Spinal cord (tissue), 10 donors: ENCODE measurements at places on chromosomes 1 and 21.
A peak's percentile ranks its signal among the peaks of the same experiment; 100 is the strongest.

DNA sequence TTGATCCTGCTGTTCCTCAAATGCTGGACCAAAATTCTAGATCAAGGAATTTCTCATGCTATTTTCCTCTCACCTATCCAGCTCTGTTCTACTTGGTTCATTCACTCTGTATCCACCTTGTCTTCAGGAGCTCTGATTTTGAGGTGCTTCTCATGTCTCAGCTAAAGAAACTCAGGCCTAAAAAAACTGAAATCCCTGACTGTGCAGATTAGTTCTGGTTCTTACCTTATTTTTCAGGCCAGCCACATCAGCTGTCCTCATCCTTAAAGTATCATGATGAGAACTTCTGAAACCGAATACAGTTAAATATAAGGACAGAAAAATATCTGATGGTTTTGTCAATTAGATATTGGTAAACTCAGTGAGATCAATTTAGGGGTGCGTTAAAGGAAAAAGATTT is 27.8 kb upstream of the DR1 start:
- no peak for DNase-seq

GRCh38 chr21:33255404-33255803 is 10.8 kb upstream of the IL10RB start:
- DNase-seq, result no peak

- no peak for DNase-seq
Measured at GRCh38 chr1:87113313-87113712, 198.9 kb downstream of the HS2ST1 start.

- no peak for DNase-seq
Measured at GRCh38 chr1:43512681-43513080, 18.0 kb upstream of the PTPRF start.

DNA sequence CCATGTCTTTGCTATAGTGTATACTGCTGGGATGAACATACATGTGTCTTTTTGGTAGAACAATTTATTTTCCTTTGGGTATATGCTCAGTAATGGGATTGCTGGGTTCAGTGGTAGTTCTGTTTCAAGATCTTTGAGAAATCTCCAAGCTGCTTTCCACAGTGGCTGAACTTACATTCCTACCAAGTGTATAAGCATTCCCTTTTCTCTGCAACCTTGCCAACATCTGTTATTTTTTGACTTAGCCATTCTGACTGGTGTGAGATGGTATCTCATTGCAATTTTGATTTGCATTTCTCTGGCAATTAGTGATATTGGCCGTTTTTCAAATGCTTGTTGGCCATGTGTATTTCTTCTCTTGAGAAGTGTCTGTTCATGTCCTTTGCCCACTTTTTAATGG is 37.5 kb upstream of the ANGPTL1 start:
- DNase-seq, result no peak

GRCh38 chr1:44835738-44836675 is 7.0 kb downstream of the PTCH2 start:
- DNase-seq, result peak; percentile 56

DNA sequence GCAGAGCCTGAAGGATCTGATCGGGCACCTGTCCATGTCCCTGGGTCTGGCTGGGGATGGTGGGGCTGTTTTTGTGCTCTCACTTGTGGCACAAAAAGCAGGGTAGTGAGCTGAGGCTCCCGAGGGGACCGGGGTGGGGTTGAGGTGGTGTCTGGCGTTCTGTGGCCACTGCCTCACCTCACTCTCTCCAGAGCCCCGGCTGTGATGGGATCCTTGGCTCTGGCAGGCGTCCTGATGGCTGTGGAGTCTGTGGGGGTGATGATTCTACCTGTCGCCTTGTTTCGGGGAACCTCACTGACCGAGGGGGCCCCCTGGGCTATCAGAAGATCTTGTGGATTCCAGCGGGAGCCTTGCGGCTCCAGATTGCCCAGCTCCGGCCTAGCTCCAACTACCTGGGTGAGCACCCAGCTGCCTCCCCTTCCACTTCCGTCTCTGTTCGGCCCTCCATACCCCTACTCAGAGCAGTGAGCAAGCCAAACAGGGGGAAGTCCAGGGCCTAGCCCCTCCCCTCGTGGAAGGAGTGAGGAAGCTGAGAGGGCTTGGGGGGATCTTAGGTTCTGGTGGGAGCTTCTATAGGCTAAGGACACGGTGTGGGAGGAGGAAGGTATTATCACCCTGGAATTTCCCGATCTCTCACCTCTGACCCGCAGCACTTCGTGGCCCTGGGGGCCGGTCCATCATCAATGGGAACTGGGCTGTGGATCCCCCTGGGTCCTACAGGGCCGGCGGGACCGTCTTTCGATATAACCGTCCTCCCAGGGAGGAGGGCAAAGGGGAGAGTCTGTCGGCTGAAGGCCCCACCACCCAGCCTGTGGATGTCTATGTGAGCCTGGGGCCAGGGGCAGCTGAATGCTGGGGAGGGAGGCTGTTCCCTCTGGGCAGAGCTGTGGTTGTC is 7.0 kb downstream of the ADAMTSL4 start:
- no peak for DNase-seq

DNA sequence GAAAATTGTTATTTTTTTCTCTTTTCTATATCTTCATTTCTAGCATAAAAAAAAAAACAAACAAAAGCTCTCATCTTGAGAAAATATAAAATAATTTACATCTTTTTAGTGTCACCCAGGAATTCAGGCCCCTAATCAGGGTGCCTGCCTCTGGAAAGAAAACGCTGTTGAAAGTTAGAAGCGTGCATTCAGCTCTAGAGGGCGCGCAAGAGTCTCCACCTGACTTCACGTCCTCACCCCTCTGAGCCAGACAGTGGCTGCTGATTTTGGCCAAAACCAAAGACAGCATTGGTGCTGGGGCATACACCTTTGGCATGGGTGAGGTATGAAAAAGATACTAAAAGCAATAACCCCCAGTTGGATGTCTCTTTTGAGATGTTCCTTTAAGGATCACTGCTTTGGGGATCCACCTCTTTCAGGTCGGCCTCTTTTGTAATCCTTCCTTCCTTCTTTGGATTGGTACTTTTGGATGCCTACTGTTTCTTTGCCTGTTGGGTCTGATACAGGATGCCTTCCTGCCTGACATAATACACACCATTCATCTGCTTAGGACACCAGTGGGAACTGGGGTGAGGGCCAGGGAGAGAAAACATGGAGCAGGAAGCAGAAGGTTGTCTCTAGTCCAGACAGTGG is 77.6 kb upstream of the CHRM3 start:
- DNase-seq, result no peak
